ENCODE measurements at places on chromosomes 6 and 20. TPM values are rescaled to one million over a fixed set of nuclear protein-coding genes. Genes with fewer than 3 reads are reported as not detected.
A peak's percentile ranks its signal among the peaks of the same experiment; 100 is the strongest.

Gene ZNF165
- 3.1 TPM for total RNA-seq

Gene C20orf141
- total RNA-seq = not detected

Gene MCHR2
- total RNA-seq = not detected

Gene LGSN
- not detected for total RNA-seq

Gene GPR63
- total RNA-seq = 0.20 TPM

Gene KCNK16
- not detected for total RNA-seq

GRCh38 chr20:57993716-57994431 lies 234.6 kb downstream of the ANKRD60 start:
- DNase-seq = no peak

GRCh38 chr6:160137130-160137988 lies 15.7 kb downstream of the SLC22A1 start:
- DNase-seq = peak; percentile 12

DNA sequence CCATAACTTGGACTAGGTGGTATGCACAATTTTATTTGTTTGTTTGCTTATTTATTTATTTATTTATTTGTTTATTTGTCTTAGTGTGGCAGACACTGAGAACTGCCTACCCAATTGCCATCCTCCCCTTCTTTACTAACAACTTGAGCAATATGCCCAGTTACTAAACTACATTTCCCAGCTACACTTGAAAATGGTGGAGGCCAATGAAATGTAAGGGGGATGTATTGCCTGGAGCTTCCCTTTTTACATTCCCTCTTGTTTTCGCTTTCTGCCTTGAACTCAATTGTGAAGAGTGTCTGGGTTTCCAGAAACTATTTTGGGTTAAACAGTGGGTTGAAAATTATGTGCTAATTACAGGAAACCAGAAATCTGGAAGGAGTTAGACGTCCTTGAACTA lies 152.7 kb upstream of the FKBP1C start:
- DNase-seq = no peak

DNA sequence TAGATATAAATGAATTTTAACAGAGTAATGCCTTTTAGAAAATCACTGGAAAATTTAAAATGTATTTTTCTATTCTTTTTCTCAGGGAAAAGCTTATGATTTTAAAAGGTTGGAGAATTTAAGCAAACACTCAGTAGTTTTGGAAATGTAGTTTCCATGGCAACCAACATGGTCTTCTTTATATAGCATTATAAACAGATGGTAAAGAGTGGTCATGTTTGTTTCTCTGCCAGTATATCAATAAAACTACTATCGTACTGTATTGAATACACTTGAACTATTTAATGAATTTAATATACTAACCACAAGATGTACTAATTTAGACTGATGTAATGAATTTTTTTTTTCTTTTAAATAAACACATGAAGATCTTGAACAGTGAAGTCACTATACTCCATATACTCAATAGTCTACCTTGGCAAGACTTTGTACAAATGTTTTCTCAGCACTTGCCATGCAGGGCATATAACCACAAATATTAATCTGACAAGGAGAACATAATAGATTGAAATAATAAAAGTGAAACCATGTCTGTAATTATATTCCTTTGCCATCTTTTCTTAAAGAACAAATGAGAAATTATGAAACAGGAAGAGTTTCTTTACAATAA lies 105.5 kb downstream of the PDSS2 start:
- no peak for DNase-seq

DNA sequence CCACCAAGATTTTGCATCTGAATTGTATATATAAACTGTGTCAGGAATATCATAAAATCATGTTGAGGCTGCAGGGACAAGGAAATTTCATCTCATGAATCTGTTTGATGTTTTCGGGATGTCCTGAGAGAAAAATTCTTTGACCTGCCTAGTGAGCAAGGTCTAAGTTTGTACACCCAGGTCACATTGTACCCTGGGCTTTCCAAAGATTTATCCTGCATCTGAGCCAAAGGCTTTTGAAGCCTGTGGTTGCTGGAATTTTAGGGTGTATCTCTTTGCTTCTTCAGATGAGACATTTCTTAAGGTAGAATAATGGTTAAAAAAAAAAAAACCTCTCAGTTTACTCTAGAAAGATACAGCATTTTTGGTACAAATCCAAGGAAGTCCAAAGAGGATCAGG lies 63.3 kb downstream of the FOXO3 start:
- no peak for DNase-seq

DNA sequence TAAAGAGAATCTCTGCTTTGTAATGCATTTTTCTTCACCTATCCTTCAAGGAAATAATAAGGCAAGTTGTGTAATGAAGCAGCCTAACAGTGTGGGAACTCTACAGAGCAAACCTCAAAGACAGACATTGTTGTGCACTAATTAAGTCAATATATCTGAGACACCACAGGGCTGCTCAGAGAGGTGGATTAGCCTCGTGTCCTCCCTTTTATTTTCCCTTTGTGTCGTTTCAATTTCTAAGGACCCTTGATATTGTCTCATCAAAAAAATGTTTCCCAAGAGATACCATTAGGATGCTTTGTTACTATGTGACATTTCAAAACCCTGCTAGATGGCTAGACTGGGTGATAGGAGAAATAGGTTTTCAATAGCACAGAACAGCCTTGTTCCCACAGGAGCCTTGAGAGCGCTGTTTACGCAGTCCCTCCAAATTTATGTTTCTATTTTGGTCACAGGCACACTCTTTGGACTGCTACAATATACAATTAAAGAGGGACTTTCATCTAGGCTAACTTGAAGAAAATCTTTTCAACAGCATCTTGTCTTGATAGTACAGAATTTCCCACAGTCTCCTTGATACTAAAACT lies 23.1 kb downstream of the UBE3D start:
- DNase-seq = no peak

- no peak for DNase-seq
These were observed 47.5 kb downstream of the PHF3 start for GRCh38 chr6:63683071-63683603.

DNA sequence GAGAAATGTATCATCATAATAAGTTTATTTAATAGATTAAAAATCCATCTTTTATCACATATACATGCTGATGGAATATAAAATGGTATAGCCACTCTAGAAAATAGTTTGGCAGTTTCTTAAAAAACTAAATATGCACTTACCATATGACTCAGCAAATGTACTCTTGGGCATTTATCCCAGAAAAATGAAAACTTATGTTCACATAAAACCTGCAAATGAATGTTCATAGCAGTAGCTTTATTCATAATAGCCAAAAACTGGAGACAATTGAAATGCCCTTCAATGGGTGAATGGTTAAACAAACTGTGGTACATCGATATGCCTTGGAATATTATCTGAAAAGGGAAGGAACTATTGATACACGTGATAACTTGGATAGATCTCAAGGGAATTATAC lies 6.4 kb upstream of the NCOA7 start:
- DNase-seq = no peak

GRCh38 chr6:121925024-121925423 lies 474.4 kb upstream of the HSF2 start:
- DNase-seq = no peak

All from lower leg skin (tissue), 4 donors.